Fibroblast of the aortic adventitia (primary cell): ENCODE measurements at places on chromosomes 7 and 10. TPM values are rescaled to one million over a fixed set of nuclear protein-coding genes. Genes with fewer than 3 reads are reported as not detected.
A peak's percentile ranks its signal among the peaks of the same experiment; 100 is the strongest.

The MEOX2 gene
- 2.6 and 13.0 TPM in 2 replicates for total RNA-seq

The SORCS3 gene
- total RNA-seq = 0.16 and 0.27 TPM in 2 replicates

DNA sequence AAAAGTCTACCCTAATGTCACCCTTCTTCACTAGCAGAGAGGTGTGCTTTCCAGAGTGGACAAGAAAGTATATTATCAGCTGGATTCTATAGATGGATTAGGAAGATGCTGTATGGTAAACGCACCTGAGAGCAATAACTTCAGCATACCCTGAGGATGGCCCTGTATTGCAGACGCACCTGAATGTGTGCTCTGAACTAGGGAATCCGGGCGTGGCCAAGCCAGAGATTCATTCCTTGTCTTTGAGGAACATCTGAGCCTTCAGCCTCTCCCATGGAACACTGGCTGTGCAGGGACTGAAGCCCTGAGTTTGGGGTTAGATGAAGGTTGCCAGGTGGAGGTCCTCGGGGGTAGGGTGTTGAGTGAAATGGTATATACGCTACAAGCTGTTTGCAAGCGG, 66.2 kb upstream of the NFE2L3 start:
- no peak for DNase-seq

DNA sequence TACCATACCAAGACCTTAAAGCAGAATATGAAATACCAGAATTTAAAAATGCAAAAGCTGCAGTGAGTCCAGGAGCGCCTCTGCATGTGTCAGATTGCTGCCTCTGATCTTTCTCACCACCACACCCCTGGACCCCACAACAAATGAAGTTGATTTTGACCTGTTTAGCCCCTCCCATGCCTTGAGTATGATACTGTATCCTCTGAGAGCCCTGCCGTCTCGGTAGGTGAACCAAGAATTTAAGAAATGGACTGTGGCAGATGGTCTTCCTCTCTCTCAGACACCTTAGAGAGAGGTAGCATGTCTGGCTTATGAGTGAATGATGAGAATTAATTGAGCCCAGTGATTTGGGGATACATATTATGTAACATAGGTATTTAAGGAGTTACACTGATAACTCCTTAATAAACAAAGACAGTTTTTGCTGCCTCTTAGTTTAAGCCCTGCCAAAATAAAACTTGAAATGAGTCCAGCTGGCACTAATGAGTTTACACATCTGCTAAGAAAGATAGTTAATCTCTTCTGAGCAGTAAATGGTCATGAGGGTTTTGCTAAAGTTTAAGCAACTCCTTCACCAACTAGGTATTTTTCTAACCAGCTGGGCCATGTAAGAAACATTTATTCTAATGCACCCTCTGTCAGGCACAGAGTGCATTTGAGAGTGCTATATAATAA, 4.5 kb upstream of the TFPI2 start:
- DNase-seq = peak; percentile 70

GRCh38 chr7:1360521-1360971, 98.7 kb downstream of the MICALL2 start:
- no peak for DNase-seq

DNA sequence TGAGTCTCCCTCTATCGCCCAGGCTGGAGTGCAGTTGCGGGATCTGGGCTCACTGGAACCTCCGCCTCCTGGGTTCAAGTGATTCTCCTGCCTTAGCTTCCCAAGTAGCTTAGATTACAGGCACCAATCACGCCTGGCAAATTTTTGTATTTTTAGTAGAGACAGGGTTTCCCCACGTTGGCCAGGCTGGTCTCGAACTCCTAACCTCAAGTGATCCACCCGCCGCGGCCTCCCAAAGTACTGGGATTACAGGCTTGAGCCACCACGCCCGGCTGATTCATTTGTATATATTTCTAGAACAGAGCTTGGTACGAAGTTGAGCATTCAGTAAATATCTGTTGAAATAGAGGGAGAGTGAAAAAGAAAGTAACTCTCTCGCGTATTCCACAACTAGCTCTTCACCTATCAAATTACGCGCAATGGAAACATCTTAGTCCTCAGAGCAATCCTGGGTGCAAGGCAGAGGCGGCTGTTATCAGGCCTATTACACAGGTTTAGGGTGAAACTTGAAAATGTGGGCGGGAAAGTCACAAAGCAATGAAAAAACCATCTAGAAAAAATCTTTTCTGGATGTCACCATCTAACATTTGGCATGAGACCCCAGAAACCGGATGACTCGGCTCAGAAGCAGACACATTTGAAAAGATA, 707 bp upstream of the GHITM start:
- DNase-seq = no peak

DNA sequence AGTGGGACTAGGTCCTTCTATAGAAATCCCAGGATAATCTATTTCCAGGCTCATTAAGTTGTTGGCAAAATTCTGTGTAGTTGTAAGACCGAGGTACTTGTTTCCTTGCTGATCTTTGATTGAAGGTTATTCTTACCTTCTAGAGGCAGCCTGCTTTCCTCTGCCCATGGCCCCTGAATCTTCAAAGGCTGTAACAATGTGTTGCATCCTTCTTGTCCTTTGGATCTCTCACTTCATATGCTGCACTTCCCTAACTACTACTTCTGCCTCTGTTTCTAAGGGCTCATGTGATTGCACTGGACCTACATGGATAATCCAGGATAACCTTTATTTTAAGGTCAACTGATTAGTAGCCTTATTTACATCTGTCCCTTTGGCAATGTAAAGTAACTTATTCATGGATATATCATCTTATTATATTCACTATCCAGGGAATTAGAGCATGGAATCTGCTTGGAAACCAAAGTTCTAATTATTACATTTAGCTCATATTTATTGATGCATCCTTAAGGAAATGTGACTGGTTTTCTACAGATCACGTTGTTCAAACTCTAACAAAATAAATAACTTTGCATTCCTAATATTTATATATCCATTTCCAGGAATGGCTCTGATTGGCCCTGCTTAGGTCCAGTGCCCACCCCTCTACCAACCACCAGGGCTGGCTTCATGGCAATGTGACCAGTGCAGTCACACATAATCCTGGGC, 85.6 kb downstream of the IMMP2L start:
- no peak for DNase-seq

The EVX1 gene
- not detected in 2 replicates for total RNA-seq

- DNase-seq = no peak
These were observed 28.6 kb upstream of the RHBDD2 start for GRCh38 chr7:75850235-75850634.

The NUDT13 gene
- total RNA-seq = 1.8 TPM in 2 replicates

GRCh38 chr7:143910473-143911248, 8.7 kb upstream of the TCAF1 start:
- DNase-seq = no peak

The SGCE gene
- 77.4 and 100 TPM in 2 replicates for total RNA-seq
